Fibroblast of skin of scalp (primary cell): ENCODE measurements at places on chromosomes 13 and 19.

GRCh38 chr19:58304748-58305064 lies 471 bp upstream of the ERVK3-1 start:
- no peak for DNase-seq

- DNase-seq = no peak
Measured at GRCh38 chr19:55339889-55340783, 460 bp downstream of the KMT5C start.

- DNase-seq = no peak
Measured at GRCh38 chr13:98299235-98299965, 122.3 kb upstream of the RNF113B start.

DNA sequence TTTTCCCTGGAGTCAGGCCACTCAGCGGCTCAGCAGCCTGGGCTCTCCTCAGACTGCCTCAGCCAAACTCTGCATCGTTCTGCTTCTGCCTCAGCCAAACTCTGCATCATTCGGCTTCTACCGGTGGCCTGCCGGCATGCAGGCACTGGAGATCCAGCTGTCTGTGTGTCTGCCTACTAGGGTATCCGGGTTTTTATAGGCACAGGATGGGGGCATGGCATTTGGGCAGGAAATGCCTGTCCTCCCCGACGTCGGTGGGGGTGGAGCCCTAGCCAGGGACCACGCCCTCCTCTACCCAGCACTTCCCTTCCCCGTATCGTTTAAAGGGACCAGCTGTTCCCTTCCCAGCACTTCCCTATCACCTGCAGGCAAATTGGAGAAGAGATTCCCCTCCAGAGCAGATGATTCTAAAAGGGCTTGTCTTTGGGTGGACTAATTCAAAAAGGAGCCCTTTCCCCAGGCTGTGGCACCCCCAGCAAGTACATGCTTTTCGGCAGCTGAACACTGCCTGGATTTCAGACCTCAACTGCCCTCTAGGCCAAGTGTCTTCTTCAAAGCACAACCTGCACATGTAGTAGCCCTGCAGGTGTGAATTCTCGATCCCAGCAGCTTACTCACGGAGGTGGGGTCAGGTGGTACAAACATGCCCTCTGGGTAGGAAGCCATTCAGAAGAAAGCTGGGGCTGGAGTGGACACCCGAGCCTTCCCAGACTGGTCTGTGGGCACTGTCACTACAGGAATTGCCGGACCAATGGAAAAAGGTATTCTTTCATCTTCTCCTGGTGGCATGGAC lies 25.4 kb upstream of the GPR12 start:
- DNase-seq = no peak

- peak; percentile 80 for DNase-seq
Measured at GRCh38 chr13:73844986-73845385, 289.2 kb downstream of the KLF12 start.

GRCh38 chr19:5957170-5957569 lies 20.8 kb downstream of the RANBP3 start:
- no peak for DNase-seq

- DNase-seq = no peak
Measured at GRCh38 chr13:24203811-24204210, 43.3 kb downstream of the SPATA13 start.
